ENCODE measurements at places on chromosomes 5 and 9. TPM values are rescaled to one million over a fixed set of nuclear protein-coding genes. Genes with fewer than 3 reads are reported as not detected.

DNA sequence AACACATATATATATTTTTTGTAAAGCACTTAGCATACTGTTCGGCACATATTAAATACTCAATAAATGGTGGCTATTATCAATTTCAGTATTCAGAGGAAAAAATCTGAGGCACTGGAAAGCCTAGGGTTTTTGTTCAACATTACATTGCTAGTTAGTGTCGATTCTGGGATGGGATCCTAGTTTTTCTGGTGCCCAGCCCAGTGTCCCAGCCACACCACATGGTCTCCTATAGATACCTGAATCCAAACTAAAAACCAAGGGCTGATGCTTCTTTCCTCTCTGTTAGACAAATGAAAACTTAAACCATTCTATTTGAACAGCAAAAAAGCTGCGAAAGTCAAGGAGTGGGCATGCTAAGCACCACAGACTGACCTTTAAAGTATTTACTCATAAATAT lies 810.7 kb upstream of the DMAC1 start:
- DNase-seq, result no peak

DNA sequence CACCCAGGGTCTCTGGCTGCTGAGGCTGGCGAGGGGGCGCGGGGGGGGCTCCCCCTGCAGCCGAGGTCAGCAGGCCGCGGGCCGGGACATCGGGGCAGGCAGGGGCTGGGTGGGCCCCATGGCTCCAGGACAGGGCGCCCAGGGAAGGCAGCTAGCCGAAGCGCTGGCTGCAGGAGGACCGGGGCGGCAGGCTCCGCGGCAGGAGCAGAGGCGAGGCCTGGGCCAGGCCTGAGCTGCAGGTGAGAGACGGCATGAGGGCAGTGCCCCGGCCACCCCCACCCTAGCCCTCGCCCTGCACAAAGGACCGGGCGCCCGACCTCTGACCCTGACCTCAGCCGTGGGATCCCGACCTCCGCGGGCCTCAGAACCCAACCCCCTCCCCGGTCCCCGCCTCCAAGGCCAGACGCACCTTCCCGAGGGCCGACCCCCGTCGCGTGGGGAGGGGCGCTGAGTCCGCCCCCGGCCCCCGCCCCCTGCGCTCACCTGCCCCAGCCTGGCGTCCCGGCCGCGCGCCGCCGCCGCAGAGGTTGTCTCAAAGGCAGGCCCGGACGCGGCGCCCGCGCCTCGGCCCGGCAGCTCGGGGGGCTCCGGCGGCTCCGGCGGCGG lies 431 bp downstream of the RNF208 start:
- DNase-seq, result no peak

DNA sequence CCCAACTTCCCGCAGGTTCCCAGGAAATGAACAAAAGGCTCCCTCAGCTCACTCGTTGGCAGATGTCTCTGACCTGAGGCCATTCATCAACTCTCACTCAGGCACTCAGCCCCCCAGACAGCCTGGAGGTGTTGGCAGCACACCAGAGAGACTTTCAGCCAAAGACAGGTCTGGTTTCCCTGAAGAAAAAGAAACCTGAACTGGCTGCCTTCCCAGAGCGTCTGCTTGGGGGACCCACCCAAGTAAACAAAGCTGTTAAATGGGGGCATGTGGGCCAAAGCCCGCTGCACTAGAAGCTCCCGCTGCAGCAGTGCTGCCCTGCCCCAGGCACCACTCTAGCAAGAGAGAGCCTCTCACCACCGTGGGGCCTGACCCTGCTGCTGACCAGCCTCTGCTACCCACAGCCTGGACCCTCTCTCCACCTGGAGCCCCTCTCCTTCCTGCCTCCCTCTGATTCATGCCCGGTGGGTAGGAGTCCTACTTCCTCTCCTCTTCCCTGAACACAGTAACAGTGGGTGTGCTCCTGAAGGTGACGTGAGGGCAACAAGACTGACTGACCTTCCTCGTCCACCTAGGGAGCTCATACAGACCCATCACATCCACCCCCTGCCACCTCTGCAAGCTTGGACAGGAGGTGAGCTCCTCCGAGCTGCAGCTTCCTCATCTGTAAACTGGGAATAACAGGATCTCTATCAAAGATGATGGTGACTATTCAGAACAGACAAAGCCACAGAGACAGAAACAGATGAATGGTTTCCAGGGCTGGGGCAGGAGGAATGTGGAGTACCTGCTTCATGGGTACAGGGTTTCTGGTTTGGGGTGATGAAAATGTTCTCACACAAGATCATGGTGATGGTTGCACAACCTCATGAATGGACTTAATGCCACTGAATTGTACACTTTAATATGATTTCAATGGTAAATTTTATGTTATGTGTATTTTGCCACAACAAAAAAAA lies 31.0 kb upstream of the GABRP start:
- no peak for DNase-seq

- no peak for DNase-seq
Observed at GRCh38 chr5:89377767-89378455, 494.9 kb upstream of the MEF2C start.

- DNase-seq, result no peak
Observed at GRCh38 chr5:86546044-86546443, 71.7 kb upstream of the COX7C start.

PFDN1 gene
- total RNA-seq, result 24.8 TPM

- no peak for DNase-seq
Observed at GRCh38 chr9:14221558-14221957, 92.4 kb downstream of the NFIB start.

- DNase-seq, result no peak
Observed at GRCh38 chr9:86575825-86576525, 221.8 kb upstream of the TUT7 start.

- no peak for DNase-seq
Observed at GRCh38 chr5:80408484-80409366, 861 bp downstream of the ZFYVE16 start.

LCN9 gene
- total RNA-seq, result not detected

C8G gene
- total RNA-seq, result 2.2 TPM

FOXD1 gene
- total RNA-seq, result not detected

DNA sequence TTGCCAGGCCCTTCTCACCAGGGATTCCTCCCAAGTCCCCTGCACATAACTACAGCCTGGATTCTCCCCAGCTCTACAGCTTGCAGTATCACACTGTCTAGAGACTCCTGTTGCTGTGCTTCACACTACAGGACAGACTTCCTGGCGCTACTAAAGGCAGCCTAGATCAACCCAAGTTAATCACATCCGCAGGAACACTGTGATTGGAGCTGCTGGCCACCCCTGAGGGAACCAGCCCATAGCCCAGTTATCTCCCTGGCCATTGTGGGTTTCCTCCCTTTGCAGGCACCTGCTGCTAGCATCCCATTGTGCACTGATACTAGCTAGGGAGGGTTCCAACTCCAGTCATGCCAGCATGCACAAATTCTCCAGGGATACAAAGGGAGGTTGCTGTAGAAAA lies 53.5 kb downstream of the NLN start:
- no peak for DNase-seq

- no peak for DNase-seq
Observed at GRCh38 chr5:67407979-67408378, 211.4 kb upstream of the CD180 start.

- DNase-seq, result peak; percentile 53
Observed at GRCh38 chr5:6827526-6828219, 114.4 kb downstream of the TENT4A start.

GFPT2 gene
- 1.00 TPM for total RNA-seq

DNA sequence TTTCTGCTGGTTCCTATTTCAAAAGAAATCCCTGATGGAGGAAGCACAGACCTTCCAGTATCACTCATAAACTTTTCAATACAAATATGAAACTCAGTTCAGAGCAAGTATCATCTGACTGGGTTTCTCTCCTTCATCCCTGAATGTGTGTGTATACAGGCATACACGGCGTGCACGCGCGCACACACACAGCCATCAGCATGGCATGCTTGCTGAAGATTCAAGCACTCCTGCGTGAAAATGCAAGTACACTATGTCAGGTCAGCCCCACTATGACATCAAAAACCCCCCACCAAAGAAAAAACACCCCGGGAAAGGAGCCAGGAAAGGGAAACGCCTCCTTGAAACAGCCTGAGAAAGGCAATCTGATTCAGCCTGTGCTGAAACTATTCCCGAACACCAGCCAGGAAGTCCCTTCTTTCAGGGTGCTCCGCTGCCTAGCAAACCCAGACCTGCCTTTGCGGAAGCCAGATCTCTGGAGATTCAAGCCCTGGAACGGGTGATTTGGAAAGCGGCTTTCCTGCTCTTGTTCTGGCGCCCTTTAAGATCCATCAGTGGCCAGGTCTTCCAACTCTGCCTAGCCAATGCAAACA lies 831 bp downstream of the KLHL3 start:
- no peak for DNase-seq

- no peak for DNase-seq
Observed at GRCh38 chr5:87886164-87886563, 382.5 kb downstream of the TMEM161B start.

- DNase-seq, result no peak
Observed at GRCh38 chr9:108684288-108685025, 171.3 kb downstream of the ACTL7B start.

OR1K1 gene
- not detected for total RNA-seq

INSL4 gene
- not detected for total RNA-seq

PTGS1 gene
- 0.49 TPM for total RNA-seq

DNA sequence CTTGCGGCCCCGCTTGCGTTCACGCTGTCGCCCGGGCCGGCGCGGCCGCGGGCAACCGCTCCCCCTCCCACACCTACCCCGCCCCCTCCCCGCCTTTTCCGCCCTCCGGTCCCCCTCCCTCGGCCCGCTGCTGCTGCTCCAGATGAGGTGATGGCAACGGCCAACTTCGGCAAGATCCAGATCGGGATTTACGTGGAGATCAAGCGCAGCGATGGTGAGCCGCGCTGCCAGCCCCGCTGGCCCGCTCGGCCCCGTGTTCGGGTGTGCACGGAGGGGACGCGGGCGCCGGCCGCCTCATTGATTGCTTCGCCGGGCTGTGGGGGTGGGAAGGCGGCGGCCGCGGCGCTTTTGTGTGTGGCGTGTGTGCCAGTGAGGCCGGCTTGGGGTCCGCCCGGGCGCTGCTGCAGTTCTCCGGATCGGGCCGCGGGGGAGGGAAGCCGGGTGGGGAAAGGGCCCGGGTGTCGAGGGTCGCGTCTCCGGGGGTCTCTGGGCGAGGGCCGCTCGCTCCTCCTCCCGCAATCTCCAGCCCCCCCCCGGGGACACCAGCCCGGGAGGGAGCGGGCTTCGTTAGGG lies 403 bp downstream of the KIF2A start:
- DNase-seq, result no peak

DNA sequence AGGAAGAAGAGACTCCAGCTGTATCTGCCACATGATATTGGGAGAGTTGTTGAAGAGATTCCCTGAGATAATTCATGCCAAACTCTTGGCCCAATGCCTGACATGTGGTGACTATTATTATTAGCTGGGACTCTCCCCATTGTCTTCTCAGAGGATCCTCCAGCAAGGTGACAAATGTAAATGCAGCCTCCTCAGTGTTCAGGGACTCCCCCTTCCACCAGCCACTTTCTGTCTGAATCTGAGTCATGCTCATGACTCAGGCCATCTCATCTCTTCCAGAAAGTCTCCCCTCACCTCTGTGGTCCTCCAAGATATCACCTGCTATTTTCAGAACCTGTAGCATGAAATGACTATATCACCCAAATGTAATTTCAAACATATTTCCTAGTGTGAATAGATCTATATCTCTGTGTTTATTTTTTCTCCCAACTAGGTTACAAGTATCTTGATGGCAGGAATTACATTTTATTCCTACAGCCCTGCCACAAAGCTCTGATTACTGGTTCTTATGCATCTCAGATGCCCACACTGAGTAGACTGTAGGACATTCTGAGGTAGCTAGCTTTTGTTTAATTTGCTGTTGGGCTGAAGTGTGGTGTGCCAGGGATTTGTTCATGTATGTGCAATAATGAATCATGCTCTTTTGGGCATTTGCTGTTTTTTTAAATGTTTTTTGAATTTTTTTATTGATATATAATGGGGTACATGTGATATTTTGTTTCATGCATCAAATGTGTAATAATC lies 126.6 kb upstream of the IL12B start:
- no peak for DNase-seq

DNA sequence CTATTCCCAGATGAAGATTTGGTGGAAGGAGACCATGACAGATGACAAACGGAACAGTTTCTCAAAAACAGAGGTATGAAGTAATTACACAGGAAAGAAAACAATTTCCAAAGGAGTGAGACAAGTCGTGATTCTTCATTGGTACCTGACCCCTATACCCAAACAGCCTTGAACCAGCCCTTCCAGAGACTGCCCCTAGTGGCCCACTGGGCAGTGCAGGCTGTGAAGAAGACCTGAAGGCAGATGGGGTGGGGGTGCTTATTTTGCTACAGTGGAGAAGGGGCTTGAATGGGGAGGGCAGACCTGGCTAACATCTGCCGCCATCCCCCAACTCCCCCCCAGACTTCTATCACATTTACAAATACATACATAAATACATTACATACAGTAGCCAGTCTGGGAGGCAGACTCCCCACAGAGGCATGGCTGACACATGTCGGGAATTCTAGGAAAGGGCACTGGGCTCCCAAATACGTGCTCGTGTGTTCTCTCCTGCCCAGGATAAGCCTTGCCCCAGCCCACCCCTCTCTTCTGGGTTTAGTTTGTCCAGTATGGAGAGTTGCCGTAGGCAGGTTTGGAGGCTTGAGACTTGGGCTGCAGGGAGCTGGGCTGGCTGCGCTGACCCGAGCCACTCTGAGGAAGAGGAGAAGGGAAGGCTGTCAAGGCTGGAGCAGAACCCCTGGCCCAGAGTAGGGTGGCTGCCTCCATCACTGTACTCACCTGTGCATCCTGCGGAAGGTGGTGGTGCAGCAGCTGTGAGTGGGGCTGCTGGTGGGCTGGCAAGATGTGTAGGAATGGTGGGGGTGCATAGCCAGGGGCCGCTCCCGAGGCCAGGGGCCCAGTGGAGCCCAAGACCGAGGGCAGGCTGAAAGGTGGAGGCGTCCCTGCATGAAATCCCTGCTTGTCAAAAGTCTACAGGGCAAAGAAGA lies 105.3 kb downstream of the UBE2R2 start:
- DNase-seq, result no peak

- DNase-seq, result no peak
Observed at GRCh38 chr9:18297056-18297841, 176.7 kb upstream of the ADAMTSL1 start.

DNA sequence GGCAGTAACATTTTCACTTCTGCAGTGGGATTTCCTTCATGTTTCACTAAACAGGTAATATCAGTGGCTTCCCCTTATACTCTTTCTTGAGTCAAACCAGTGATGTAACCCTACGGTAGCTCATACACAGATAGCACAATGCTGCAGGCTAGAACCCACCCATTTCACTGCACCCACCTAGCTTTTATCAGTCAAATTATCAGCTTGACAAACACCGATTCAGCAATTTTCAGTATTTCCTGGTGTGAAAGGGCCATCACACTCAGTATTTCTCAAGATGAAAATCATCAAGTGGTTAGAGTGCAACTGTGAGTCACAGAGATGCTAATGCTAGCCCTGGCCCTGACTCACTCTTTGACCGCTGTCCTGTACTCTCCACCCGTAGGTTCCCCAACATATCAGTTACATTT lies 242.3 kb upstream of the PTGER4 start:
- DNase-seq, result no peak

- DNase-seq, result no peak
Observed at GRCh38 chr5:14208071-14209021, 65.2 kb downstream of the TRIO start.

DNA sequence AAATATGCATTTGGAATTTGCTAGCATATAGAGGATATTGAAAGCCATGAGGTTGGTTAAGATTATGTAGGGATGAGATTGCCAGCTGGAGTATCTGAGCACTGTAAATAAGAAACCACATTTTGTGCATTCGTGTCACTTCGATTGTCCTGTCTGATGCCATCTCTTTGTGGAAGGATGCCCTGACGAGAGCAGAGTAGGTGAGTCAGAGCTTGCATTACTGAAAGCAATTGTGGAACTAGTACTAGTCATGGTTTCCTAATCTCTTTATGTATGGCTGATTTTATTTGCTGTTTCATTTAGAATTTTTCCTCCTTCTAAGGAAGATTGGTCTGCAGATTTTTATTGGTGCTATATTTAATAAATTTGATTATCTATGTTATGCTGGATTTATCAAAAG lies 14.5 kb upstream of the TAS2R1 start:
- no peak for DNase-seq
